ENCODE measurements at places on chromosomes 13 and 19.
A peak's percentile ranks its signal among the peaks of the same experiment; 100 is the strongest.

DNA sequence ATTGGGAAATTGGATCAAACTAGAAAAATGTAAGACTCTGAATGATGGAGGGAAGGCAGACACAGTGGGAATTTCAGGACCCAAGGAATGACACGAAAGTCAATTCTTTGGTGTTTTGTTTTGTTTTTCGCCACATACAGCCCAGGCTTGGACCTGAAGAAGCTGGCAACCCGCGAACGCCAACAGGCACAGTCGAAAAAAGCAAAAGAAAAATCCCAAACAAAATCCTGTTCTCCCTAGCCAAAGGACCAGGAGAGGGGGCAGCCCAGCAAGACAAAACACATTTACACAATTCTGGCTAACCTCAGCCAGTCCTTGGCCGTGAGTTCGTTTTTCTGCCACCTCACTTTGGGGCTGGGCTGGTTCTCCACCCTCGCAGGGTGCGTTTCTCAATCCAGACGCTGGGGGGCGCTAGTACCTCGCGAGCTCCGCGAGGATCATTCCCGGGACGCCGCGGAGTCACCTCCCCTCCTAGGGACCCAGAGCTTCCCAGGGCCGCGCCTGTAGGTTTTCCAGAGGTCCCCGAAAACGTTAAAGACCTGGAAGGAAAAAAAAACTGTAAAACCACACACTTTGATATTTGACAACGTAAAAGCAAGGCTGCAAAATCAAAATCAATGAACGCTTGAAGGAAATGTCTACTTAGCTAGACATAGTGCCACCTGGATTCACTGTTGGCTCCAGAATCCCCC, 34.9 kb upstream of the TPM4 start:
- peak overlapping the region; percentile 34 for H3K4me3 ChIP-seq
- ATAC-seq, result peak; percentile 90
- H3K27ac ChIP-seq, result no peak overlapping the region
- H3K27me3 ChIP-seq, result no peaks in the 10 kb centered on the region

GRCh38 chr13:48411841-48412531, 927 bp downstream of the LPAR6 start:
- H3K4me1 ChIP-seq, result no peaks in the 10 kb centered on the region
- peak overlapping the region; percentile 74 for H3K27ac ChIP-seq
- ATAC-seq, result no peak

DNA sequence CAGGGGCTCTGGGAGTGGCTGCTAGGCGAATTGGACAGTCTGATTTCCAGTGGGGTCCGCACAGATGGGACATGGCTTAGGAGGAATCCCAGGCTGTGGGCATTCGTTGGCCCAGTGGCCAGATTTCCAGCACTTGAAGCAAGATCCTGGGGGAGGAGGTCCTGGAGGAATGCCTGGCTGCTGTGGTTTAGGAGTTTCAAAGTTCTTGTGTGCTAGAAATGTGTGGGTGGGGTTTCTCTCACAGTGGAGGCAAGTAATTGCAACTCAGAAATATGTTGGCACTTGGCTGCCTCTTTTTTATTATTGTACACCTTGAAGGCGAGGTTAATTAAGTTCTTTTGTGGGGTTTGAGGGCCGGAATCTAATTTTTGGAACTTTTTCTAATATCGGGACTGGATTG, 17.1 kb downstream of the IGFL3 start:
- H3K4me1 ChIP-seq, result no peaks in the 10 kb centered on the region
- ATAC-seq, result no peak
- peaks cover 51% of the 10 kb centered on the region for H3K27me3 ChIP-seq
- no peak overlapping the region for H3K4me3 ChIP-seq

- no peak for ATAC-seq
- H3K27ac ChIP-seq, result no peak overlapping the region
- H3K27me3 ChIP-seq, result no peaks in the 10 kb centered on the region
Observed at GRCh38 chr13:112696001-112696868, 6.4 kb downstream of the ATP11A start.

Measured in gastroesophageal sphincter (tissue), 4 donors.